H54 (cell line): ENCODE measurements at places on chromosomes 2 and 18.

DNA sequence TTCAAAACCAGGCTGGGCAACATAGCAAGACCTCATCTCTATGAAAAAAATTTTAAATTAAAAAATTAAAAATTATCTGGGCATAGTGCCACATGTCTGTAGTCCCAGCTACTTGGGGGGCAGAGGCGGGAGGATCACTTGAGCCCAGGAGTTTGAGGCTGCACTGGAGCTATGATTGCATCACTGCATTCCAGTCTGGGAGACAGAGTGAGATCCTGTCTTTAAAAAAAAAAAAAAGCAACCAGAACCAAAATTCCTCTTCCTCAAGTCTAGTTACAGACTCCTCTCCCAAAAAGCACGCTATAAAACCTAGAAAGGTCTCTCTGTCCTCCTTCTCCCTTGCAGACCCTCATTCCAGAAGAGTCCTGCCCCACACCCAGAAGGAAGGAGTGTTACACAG lies 23.9 kb downstream of the TNFAIP6 start:
- no peak for DNase-seq

- no peak for DNase-seq
Observed at GRCh38 chr2:149075853-149076252, 37.4 kb downstream of the LYPD6B start.

DNA sequence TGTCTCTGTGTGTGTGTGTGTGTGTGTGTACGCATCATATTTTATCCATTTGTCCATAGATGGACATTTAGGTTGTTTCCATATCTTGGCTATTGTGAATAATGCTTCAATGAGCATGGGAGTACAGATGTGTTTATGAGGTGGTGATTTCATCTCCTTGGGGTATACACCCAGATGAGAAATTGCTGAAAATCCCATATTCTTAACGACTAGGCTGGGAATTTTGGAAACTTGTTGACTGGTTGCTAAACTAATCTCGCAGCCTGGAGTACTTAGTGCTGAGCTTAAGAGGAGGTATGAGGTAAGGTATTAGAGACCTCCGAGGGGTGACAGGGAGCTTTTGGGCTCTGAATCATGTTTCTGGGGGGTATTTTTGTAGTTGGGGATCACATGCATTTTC lies 66.0 kb upstream of the SPRED2 start:
- DNase-seq: no peak

- DNase-seq: no peak
Observed at GRCh38 chr18:76426737-76427305, 68.2 kb downstream of the ZNF516 start.

DNA sequence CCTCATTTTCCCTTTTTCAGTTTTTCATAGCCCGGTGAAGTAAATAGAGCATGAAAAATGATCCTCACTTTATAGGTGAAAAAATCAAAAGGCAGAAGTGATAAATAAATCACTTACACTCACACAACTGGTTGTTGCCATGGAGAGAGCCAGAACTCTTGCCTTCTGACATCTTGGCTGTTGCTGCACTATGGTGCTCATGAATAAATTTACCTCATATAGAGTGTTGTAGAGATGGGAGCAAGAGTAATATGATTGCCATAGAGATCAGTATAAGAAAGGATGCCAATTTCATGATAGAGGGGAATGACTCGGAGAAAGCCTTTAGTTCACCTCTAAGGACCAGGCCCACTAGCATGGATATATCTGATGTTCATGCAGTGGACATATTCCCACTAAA lies 82.5 kb upstream of the TMEM178A start:
- no peak for DNase-seq

DNA sequence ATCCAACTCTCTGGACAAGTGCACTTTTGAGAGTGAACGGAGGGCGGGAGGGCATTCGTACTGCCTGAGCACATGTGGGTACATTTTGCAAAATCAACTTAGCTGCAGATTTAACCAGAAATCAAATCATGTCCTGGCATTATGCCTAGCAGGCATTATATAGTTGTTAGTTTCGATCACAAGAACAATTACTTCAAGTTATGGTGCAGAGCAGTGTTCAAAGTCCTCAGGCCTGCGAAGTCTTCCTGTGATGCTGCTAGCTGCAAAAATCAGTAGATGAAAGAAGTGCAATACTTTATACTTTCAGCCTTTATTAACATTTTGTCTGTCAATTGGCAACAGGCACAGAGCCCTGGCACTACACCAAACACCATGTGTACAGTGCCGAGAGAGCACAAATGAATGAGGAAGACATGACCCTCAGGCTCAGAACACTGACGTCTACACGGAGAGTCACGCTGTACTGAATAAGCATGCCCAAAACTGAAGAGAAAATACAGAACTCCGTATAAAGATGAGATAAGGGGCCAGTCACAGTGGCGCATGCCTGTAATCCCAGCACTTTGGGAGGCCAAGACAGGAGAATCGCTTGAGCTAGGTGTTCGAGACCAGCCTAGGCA lies 92.1 kb upstream of the CREB1 start:
- DNase-seq: no peak

GRCh38 chr18:40346146-40346545 lies 1608.9 kb upstream of the PIK3C3 start:
- DNase-seq: no peak

GRCh38 chr18:41643427-41643826 lies 311.6 kb upstream of the PIK3C3 start:
- no peak for DNase-seq

DNA sequence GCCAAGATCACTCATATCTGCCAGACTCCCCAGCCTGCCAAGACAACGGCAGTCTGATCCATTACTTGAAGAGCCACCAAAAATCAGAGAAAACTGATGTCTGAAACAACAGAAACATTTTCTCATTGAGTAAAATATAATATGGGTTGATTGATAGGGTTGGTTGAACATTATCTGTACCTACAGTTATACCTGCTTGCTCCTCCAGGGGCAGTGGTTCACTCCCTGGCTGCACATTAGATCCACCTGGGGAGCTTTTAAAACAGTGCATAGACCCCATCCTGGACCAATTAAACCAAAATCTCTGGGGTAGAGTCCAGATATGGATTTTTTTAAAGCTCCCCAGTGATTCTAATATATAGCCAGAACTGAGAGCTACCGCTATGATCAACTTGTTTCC lies 43.6 kb upstream of the SLC14A2 start:
- no peak for DNase-seq

GRCh38 chr2:232809349-232810124 lies 33.2 kb upstream of the KCNJ13 start:
- no peak for DNase-seq
